ENCODE measurements at places on chromosomes 11 and 22.

GRCh38 chr11:106998116-106998915 lies 20.0 kb downstream of the GUCY1A2 start:
- DNase-seq = no peak

GRCh38 chr11:102494216-102494615 lies 36.3 kb downstream of the MMP7 start:
- no peak for DNase-seq

DNA sequence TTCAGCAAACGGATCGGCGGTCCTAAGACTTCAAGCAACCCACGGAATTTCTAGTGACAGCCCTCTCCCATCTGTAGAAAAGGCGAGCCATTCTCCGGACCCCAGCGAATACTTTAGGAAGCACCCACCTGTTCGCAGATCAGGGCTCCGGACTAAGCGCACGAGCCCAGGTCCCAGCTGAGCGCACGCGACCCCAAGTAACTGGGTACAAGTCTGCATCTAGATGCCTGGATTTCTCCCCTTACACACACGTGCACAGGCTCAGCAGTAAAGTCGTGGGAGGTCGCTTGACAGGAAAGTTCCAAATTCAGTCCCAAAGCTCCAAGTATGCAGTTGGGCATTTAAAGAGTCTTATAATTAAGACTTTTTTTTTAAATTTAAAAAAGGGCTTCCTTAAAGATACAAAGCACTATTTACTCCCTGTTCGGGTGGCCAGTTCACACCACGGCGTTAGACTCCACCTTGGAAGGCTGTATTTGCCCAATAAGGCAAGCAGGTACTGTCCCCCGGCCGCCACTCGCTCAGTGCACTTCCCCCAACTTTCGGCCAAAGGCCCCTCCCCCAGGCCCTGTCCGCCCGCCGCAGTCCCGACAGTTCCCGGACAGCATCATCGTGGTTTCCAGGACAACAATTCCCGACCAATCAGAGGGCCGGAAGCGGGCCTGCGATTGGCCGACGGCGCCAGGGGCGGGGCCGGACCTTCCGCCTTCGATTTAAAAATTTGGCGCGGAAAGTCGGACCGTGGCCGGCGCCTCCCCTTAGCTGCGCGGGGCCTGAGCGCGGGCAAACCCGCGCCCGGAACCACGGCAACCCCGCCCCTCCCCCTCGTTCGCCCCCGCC lies at the start of gene E2F8:
Gene E2F8, minus strand, starts transcription at position 526 of the 840 bp plus-strand sequence. CDS start 824 bp downstream, outside the sequence.
- peak; percentile 86 for DNase-seq

DNA sequence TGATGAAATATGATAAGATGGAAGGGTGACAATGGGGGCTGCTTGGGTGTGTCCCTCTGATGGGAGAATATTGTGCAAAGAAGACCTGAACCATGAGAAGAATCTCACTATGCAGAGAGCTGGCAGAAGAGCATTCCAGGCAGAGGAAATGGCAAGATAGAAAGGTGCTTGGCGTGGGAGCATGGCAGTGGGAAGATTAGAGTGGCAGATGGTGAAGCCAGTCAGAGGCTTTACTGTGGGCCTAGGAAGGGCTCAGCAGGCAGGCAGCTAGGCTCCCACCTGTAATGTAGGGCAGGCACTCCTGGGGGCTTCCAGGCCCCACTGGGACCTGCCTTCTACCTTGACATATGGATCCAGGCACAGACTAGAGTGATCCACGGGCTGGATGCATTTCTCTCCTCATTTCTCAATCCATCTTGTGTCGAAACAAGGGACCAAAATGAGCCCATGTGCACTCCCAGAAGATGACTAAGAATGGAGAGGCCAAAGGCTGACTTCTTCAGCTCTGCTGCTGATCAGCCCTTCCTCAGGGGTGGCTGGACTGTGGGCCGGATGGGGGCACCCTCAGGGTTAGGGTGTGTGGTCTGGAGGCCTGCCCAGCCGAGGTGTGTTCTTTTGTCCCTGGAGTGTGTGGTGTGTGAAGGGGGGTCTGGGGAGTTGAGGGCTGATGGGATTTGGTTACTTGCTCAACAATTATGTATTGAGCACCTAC lies 88.3 kb downstream of the TSPAN18 start:
- DNase-seq = no peak

GRCh38 chr11:10498426-10499250 lies 42.3 kb downstream of the RNF141 start:
- DNase-seq = no peak

GRCh38 chr22:48926643-48927042 lies 901.0 kb downstream of the BRD1 start:
- DNase-seq = peak; percentile 41

GRCh38 chr11:68532727-68533369 lies 72.3 kb downstream of the PPP6R3 start:
- DNase-seq = no peak

DNA sequence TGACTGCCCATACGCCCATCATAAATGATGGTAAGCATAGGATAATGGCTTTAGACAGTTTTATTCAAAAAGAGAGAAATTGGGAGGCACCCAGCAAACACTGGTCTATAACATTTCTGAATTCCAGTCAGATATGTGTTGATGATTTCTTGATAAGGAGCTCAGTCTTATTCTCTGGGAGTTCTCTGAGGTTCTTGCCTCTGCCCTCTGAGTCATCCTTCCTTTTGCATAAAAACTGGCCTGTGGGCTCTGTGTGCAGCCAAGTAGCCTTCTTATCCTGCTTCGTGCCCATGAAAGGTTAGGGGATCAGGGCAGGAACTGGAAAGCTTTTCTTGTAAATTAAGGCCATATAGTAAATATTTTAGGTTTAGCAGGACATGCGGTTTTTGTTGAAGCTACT lies 48.9 kb downstream of the FAR1 start:
- DNase-seq = no peak

GRCh38 chr22:37208401-37209139 lies 3.7 kb downstream of the SSTR3 start:
- DNase-seq = no peak

- DNase-seq = no peak
Measured at GRCh38 chr22:49372111-49372529, 455.6 kb downstream of the BRD1 start.

DNA sequence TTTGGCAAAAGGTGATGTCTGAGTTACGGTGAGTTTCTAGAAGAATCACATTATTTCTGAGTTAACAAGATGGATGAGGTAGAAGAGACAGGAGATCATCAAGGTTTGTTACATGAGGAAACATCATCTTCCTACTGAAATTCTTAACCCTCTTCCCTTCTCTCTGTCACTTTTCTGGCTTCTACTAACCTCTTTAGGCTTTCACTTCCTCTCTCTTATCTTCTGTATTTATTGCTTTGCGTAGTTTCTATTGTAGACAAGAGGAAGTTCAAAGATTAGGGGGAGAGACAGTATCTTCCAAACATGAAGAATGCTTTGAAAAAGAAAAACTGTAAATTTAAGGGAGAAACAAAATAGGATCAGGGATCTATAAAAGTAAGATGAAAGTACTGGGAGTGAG lies 75.4 kb downstream of the TRPC6 start:
- no peak for DNase-seq

GRCh38 chr11:88418508-88418907 lies 81.0 kb upstream of the CTSC start:
- peak; percentile 76 for DNase-seq
